Stimulated activated CD8-positive, alpha-beta memory T cell treated with anti-CD3 and anti-CD28 coated beads, Interleukin-7, amount 100 ng/mL, for 24 hours (primary cell): ENCODE measurements at places on chromosomes 3 and 15.

- DNase-seq = no peak
Measured at GRCh38 chr3:32620611-32621310, 50.1 kb upstream of the DYNC1LI1 start.

DNA sequence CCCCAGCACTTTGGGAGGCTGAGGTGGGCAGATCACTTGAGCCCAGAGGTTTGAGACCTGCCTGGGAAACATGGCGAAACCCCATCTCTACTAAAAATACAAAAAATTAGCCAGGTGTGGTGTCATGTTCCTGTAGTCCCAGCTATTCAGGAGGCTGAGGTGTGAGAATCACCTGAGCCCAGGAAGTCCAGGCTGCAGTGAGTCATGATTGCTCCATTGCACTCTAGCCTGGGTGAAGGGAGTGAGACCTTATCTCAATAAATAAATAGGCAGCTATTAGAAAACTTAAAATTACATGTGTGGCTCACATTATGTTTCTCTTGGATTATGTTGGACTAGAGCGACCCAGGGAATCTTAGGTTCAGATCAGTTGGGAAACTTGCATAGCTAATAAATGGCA is 69.7 kb downstream of the RPLP1 start:
- DNase-seq = no peak

DNA sequence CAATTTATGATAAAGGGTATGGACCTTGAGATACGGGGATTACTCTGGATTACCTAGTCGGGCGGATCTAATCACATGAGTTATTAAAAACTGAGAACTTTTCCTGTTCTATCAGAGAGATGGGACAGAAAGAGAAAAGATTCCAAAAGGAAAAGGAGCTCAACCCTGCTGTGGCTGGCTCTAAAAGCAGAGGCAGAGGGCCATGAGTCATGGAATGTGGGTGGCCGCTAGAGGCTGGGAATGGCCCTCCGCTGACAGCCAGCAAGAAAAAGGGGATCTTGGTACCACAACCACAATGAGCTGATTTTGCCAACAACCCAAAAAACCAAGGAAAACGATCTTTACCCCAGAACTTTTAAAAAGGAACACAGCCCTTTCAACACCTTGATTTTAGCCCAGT is 210.0 kb downstream of the MAGI1 start:
- no peak for DNase-seq

DNA sequence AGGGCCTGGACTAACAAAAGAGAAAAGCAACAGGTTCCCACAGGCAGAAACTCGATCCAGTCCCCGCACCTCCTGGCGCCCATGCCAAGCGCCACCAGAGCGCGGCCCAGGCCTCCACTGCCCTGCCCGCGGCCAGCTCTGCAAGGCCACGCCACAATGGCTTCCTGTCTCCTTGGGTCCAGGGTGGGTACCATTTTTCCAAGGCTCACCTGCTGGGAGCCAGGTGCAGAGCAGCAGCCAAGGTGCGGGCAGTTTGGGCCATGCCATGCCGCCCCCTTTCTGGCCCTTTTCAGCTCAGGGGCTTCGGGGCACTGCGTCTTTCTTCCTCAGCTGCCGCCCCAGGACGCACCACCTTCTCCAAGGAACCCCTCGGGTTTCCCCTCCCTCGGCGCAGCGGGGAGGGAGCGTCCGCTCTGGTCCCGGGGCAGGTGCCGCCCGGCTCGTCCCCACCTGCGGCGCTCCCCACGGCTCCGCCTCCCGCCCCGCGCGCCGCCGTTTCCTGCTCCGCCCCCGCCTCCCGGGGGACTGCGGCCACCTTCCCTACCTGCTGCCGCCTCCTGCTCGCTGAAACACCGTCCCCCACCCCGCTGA is at the start of gene ILDR1:
ILDR1 (minus strand) TSS at position 437 of the 591 bp plus-strand sequence; CDS start at position 267, 170 bp downstream.
- DNase-seq = no peak

DNA sequence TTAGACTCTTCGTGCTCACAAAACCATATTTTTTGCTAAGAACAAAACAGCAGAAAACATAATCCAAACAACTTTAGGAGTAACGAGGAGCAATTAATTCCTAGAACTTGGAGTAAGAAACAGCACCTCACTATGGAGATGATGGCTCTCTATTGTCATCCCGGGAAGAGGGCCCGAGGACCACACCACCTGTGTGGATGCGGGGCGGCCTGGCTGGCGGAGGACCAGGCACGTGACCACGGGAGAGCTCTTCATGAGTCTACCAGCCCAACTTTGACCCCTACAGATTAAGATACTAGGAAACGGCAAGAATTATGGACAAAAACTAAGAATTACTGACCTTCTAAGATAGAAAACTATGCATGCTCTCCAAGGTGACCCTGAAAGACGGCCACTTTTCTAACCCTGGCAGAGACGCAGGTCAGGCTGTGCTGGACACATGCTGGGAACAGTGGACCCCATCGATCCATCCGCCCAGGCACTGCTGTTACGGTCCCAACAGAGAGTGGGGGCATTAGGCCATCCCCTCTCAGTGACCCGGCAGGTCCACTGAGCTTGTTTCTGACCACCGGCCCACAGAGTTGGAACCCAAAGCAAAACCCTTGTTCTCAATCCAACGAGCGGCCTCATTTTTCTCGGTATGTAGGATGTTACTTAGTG is 13.1 kb upstream of the OCA2 start:
- DNase-seq = no peak

DNA sequence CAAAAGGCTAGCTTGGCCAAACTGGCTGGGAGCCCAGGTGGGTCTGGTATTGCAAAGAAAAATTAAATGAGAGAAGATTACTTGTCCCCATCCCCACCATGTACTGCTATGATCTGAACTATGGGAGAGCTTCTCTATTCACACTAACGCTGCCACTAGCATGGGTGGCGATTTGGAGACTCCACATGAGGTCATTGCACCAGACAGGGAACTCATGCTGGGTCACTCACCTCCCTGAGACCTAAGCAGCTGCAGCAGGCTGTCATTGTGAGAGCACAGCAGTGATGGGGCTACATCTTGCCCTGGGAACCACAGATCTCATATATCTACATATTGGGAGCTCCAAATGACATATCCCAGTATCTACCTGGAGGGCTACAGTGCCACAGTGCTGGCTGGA is 36.3 kb upstream of the NECTIN3 start:
- no peak for DNase-seq

DNA sequence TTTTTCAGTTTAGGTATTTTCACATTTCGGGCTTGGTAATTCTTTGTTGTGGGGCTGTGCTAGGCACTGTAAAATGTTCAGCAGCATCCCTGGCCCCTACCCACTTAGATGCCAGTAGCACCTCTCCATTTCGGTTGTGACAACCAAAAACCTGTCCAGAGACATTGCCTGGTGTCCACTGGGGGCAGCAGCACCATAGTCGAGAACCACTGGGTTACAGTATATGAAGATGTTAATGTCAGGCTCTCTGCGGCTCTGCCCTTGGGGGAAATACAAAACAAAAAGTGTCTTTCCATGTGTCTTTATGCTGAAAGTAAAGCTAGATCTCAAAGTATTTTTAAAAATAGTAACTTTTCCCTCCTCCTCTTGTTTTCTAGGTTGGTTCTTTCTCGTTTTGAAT is 177.2 kb downstream of the ITPR1 start:
- no peak for DNase-seq

DNA sequence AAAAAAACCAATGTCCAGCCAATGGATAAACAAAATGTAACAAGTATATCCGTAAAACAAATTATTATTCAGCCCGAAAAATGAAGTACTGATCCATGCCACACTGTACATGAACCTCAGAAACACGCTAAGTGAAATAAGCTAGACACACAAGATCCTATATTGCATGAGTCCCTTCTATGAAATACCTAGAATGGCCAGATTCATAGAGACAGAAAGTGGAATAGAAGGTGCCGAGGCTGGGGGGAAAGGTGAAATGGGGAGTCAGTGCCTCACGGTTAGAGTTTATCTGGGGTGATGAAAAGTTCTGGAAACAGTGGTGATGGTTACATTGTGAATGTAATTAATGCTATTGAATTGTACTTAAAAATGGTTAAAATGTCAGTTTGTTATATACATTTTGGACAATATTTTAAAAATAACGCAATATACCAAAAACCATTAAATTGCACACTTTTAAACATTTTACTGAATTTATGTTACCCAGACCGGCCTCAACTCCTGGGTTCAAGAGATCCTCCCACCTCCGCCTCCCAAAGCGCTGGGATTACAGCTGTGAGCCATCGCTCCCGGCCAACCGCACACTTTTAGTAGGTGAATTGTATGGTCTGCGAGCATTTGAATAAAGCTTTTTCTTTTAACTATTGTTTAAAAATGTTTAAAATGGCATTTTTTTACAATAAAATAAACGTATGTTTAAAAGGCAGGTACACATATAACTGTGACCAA is 2.1 kb downstream of the RNF168 start:
- DNase-seq = no peak

DNA sequence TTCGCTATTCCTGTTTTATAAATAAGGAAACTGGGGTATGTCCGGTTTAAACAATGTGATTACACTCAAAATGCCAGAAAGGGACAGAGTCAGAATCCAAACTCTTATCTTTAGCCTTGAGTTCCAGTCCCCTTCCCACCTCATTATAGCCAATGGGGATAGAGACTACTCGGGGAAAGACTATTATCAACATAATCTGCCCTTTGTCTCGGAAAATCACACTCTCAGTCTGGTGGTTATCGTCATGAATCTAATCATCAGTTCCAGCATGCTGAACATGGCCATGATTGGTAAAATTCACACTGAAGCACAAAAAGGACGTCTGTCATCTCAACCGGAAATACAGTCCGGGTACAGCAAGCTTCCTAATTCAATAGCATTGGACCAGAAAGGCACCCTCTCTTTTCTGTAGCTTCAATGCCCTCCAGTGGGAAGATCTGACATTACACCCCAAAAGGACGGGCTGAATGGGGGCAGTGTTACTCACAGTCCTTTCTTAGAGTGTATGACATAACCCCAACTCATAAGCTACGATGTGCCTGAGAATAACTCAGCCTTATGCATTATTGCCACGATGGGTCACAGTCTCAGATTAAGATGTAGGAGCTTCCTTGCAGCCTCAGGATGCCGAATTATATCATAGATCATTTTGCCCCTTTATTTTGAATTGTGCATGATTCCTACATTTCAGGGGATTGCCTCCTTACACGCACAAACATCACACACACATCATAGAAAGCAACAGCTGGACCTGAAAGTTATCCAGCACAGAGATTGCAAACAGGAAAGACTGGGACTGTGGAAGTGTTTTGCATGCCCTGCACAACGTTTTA is 390.4 kb upstream of the LMCD1 start:
- DNase-seq = peak; percentile 23

- DNase-seq = no peak
Measured at GRCh38 chr3:27719314-27720003, 2.7 kb downstream of the EOMES start.

- no peak for DNase-seq
Measured at GRCh38 chr3:74897006-74897405, 282.5 kb upstream of the CNTN3 start.

- no peak for DNase-seq
Measured at GRCh38 chr3:107710851-107711250, 188.1 kb downstream of the BBX start.

DNA sequence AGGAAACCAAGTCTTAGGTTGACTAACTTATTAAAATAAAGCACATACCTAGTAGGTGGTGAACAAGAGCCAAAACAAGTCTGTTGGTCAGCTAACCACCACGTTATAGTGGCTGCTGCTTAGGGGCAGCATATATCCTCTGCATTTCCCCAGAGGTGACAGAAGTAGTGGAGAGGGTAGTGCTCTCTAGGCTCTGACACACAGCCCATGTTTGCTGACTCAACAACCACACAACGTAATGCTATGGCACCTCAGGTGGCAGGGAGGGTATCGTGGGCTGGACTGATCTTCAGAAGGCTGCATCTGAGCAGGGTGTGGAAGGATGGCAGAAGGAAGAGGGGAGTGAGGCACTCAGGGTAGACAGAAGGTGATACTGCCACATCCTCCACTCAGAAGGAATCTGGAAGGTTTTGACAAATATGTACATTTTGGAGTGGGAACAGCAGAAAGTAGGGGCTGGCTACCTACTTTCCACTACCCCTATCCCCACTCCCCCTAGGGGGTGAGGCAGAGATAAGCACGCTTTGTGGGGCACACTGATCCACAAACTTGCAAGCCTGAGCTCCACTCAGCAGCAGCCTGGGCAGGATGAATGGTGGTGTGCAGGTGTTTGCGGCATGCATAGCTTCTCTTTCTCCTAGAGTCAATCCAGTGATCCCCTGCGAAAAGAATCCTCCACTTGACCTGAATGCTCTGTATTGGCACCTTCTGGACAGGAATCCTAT is 178.1 kb downstream of the RORA start:
- no peak for DNase-seq

- no peak for DNase-seq
Measured at GRCh38 chr3:149541091-149541491, 66.6 kb downstream of the TM4SF4 start.

DNA sequence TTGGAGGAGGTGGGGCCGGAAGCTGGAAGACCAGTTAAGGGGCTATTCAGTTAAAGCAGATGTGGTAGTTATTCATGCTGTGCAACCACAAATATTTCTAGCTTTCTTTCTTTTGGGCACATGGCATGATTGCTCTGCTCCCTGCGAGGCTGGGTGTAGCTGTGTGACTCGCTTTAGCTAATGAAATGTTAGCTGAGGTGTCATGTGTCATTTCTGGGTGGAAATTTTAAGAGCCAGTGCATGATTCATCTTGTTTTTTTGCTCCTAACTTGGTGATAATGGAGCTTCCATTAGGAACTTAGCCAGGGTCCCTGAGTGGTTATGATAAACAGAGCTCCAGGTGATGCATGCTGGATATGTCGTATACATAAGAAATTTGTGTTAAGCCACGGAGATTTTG is 300.6 kb downstream of the SATB1 start:
- no peak for DNase-seq

GRCh38 chr3:43627360-43627759 is 5.5 kb upstream of the ANO10 start:
- DNase-seq = no peak

GRCh38 chr3:8458711-8459110 is 42.9 kb upstream of the LMCD1 start:
- DNase-seq = no peak

DNA sequence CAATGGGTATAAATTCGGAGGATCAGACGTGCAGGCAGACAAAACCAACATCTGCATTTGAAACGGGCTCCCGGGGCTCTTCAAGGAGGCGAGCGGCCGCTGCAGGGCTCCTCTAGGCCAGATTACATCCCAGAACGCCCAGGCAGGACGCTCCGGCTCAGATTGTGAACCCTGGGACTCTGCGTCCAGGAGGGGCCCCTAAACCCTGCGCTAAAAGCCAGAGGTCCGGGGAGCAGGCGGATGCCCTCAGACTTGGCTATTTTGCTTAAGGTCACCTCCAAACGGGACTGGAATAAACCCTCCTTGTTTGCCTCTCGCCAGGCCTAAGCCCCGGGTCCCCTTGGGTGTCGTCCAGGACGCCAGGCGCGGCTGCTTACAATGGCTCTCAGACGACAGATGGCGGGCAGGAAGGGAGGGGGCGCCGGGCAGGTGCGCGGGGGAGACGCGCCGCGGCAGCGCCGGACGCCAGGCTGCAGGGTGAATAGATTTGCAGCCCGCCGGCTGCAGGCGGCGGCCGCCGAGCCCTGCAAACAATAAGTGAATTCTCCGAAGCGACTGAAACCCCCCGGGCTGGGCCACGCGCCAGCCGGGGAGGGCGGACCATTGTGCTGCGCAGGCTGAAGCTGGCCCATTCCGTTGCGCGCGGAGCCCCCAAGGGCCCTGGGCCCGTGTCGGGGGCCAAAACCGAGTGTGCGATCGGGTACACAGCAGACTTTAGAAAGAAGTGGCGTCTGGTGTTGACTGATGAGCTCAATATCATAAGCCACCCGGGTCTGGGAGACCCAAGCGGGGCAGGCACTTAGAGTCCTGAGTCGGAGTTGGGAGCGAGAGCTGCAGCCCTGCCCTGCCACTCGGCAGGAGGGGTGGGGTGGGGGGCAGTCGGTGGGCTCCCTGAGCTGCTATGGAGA is 32.3 kb upstream of the AMOTL2 start:
- no peak for DNase-seq

GRCh38 chr3:32340611-32341365 is 50.9 kb upstream of the CMTM7 start:
- no peak for DNase-seq
